NCI-H526 (cell line): ENCODE measurements at places on chromosomes 4 and X.

- no peak for DNase-seq
Measured at GRCh38 chr4:107629318-107629717, 90.7 kb downstream of the PAPSS1 start.

- no peak for DNase-seq
Measured at GRCh38 chr4:176646311-176646710, 146.4 kb downstream of the VEGFC start.

DNA sequence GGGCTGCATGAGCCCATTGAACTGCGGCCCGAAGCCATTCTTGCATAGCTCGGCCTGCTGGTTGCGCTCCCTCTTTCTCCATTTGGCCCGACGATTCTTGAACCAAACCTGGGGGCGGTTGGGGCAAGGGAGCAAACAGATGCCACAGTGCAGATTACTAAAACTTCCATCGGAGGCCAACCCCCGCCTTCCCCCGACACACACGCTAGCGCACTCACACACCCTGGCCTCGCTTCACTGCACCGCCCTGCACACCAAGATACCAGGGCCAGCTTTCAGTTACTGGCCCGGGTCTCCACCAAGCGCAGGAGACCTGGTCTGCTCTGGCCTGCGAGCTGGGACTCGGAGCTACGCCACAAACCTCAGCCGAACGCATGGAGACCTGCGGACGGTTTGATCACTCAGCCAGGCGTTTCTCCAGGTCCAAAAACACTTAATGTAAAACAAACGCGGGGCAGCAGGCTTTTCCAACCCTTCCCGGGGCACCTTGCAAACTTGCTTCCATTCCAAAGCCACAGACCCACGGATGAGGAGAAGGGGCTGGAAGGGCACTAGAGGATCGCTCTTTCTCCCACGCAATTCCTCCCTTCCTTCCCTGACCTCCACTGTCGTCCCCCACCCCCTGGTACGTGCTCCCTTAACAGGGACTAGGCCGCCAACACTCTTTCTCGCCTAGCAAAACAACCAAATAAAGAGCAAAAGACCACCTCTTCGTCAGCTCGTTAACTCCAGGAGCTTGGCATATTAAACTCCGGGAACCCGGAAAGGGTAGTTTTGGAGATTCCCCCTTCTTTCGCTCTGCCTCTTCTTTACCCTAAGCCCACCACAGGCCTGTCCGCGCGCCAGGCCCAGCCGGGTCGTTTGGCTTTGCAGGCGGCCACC, 4.1 kb downstream of the PITX2 start:
- no peak for DNase-seq

DNA sequence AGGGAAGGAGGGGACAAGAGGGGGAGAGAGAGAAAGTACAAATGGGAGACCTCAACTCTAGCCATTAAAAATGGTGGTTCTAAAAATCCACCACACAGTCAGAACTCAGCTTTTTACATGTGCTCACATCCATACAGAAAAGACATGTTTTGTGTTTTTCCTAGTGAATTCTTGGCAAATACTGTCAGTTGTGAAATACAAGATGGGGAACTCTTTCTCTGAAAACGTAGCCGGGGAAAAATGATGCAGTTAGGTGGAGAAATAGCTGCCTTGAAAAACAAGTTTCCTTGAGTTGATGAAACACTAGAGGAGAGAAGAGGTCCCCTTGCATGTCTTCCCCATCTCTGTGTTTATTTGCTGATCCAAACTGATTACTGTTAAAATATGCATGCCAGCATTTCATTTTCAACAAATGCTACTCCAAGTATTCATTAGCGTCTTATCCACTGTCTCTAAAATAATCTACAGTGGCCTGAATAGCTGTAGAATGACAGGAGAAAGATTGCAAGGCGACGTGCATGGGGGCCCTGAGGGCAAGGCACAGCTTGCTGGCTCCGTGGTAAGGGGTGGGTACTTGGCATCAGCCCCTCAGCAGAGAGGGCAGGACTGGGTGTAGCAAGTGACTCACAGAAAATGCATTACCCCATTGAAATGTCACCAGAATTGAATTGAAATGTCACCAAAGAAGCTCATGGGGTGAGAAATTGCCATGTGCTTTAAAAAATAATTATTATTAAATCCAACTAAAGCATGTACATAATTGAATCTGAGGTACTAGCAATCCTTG, 48.1 kb upstream of the TBL1X start:
- DNase-seq, result no peak

- DNase-seq, result no peak
Measured at GRCh38 chr4:81030981-81031791, 678 bp downstream of the BMP3 start.
